WTC11 (cell line): ENCODE measurements at places on chromosomes 13 and 19.

DNA sequence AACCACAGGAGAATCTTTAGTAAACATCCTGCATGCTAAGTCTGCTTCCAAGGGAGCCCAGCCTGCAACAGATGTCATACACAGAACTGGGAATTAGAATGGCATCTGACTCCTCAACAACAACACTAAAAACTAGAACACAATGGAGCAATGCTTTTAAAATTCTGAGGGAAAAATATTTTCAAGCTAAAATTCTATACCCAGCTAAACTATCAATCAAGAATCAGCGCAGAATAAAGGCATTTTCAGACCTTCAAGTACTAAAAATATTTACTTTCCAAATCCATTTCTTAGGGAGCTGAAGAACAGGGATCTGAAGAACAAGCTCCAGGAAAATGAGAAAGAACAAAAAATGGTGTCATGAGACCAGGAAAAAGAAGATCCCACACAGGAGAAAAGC lies 46.9 kb upstream of the CHST8 start:
- DNase-seq = no peak

GRCh38 chr13:29524641-29525040 lies 70.8 kb downstream of the SLC7A1 start:
- no peak for DNase-seq

- no peak for DNase-seq
These were observed 35.7 kb upstream of the SLC10A2 start for GRCh38 chr13:103101901-103102300.

DNA sequence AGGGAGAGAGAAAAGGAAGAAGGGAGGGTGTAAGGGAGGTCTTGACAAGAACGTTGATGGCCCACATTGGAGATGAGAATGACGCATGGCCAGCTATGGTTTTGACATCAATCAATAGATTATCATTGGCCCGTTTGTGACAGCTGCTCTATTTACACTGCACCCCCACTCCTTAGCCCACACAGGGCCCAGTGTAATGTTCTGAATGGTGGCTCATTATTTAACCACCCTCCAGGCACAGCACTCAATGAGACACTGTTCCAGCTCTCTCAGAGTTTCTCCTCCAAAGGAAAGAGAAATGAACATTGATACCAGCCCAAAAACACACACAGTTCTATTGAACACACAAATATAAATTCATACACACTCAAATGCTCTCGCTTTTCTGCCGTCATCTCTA lies 173.0 kb upstream of the IPO5 start:
- no peak for DNase-seq

- DNase-seq = no peak
These were observed 30.3 kb downstream of the LYL1 start for GRCh38 chr19:13072188-13072908.

DNA sequence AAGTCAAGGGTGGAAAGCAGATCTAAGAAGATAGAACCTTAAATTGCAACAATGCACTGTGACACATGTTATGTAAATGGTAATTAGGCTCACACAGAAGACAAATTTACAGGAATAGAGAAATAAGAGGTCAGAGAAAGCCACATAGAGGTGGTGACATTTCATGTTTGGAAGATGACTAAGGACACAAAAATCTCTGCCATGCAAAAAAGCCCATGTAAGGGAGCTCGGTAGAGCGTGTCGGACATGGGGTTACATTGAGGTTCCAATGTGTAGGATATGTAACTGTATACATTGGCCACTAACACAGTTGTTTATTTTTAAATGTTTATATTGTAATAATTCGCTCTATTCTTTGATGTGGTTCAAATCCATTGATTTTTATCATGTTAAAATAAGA lies 33.7 kb downstream of the SUGT1 start:
- DNase-seq = no peak

- DNase-seq = peak; percentile 93
These were observed 35.7 kb upstream of the MATK start for GRCh38 chr19:3821857-3822364.

DNA sequence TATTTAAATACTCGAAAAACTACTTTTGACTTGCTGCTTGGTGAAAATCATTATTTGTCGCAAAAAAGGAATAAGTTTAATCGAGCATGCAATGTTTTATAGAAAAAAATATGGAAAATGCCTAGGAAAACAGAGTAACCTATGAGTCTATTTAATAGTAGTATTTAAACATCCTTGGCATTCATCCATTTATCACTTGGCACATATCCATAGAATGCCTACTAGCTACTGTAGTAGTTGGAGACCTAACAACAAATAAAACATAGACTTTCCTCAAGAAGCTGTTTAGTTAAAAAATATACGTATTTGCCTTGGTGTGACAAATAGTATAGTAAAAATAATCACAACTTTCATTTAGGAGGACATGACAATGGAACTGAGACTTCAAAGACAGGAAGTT lies 302.1 kb downstream of the DIAPH3 start:
- no peak for DNase-seq

DNA sequence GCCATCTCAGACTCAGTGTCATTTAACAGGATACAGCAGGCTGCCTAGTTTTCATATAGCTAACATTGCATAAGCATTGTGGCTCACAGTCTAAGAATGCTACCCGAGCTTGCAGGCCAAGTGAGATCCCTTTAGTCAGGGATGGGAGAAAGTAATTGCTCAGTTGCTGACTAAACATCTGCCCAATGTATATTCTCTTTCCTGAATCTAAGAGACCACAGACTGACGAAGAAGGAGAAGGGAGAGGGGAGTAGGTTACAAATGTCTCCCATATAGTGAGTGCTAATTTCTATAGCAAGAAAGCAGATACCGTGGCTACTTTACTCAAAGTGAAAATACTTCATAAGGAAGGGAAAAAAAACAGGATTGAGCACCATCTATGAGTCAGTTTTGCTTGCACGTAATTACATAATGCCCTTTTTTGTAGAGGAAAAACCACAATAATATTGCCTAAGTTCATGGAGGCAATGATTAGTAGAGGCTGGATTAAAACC lies 453.9 kb downstream of the COG6 start:
- DNase-seq = no peak

GRCh38 chr19:592101-592500 lies 2.4 kb downstream of the HCN2 start:
- no peak for DNase-seq

- no peak for DNase-seq
These were observed 59.3 kb downstream of the URI1 start for GRCh38 chr19:30001301-30001700.

DNA sequence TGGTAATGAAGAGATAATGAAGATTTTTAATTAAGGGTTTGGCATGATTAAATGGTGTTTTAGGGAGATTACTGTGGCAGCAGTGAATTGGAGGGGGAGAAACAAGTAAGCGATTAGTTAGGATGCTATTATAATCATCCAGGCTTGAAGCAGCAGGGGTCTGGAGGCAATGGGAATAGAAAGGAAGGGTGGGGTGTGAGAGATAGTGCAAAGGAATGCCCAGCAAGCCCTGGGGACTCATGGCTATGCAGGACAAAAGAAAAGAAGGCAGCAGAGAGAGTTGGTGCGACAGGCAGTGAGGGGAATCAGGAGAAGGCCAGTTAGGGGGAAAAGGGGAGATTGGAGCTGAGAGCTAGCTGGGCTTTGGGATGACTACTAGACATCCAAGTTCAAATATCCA lies 34.5 kb downstream of the SOX21 start:
- DNase-seq = no peak

GRCh38 chr19:6475321-6476108 lies 6.1 kb downstream of the DENND1C start:
- DNase-seq = peak; percentile 56

DNA sequence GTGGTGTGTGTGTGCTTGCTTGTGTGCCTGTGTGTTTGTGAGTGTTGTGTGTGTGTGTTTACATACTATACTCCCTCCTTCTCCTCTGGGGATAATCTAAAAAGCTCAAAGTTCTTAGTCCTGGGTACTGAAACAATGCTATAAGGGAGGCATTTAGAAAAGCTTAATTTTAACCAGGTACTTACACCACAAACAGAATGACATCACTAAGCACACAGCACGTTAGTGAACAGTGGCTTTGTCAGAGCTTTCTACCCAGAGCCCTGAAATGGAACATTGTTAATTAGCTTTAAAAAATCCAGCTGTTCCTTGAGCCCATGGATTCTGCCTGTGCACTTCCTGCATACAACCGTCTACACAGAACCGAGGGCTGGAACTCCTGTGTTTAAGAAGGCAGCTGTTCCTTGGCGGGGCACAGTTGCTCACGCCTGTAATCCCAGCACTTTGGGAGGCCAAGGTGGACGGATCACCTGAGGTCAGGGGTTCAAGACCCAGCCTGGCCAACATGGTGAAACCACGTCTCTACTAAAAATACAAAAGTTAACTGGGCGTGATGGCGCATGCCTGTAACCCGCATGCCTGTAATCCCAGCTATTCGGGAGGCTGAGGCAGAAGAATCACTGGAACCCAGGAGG lies 69.6 kb upstream of the RNF113B start:
- no peak for DNase-seq

DNA sequence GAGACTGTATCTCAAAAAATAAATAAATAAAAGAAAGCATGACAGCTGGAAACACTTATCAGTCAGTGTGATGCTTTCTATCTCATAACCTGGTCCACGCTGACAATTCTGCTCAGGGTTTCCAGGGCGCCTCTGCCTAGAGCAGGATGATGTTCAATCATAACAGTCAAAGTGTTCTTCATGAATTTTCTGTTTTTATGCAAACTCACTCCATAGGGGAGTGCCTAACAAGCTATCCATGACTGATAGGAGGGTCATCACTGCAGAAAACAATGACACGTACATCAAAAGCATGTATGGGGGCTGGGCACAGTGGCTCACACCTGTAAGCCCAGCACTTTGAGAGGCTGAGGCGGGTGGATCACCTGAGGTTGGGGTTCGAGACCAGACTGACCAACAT lies 41.4 kb upstream of the ZNF83 start:
- DNase-seq = no peak

GRCh38 chr19:1633269-1633826 lies 19.1 kb downstream of the TCF3 start:
- no peak for DNase-seq

- DNase-seq = no peak
These were observed 33.8 kb upstream of the EHD2 start for GRCh38 chr19:47679251-47679900.

- DNase-seq = no peak
These were observed 3.3 kb downstream of the REX1BD start for GRCh38 chr19:18591735-18592385.

DNA sequence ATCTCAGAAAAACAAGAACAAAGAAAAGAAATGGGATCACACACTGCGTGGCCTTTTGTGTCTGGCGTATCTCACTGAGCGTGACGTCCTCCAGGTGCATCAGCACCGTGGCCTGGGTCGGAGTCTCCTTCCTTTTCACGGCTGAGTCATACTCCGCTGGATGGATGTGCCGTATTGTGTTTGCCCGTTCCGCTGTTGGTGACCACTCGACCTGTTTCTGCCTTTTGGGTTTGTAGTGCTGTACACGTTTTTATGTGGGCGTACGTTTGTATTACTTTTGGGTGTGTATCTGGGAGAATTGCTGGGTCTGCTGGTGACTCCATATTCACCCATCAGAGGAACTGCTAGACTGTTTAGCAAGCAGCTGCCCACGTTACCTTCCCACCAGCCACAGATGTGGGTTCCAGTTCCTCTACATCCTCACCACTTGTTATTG lies 11.4 kb downstream of the ARID3A start:
- no peak for DNase-seq

DNA sequence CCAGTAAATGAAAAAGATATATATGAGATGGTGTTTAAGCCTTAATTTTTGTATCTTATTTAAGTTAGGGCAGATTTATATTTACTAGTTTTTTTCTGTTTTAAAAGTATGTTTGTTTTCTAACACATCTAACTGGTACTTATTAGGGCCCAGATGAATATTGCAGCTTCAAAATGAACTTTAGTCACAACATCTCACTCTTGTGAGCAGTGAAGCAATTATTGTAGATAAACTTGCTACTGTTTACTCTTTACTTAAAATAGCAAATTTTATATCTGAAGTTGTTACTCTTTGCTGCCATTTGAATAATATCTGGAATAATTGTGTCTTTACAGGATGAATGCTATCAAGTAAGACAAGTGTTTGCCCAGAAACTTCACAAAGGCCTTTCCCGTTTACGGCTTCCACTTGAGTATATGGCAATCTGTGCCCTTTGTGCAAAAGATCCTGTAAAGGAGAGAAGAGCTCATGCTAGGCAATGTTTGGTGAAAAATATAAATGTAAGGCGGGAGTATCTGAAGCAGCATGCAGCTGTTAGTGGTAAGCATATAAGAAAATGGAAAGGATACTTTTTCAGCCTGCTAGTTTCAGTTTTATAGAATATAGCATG lies 166.8 kb downstream of the PDS5B start:
- DNase-seq = no peak

- no peak for DNase-seq
These were observed 47.3 kb downstream of the NFIX start for GRCh38 chr19:13042443-13043130.

GRCh38 chr13:91361755-91362271 lies 14.3 kb downstream of the MIR17HG start:
- no peak for DNase-seq

DNA sequence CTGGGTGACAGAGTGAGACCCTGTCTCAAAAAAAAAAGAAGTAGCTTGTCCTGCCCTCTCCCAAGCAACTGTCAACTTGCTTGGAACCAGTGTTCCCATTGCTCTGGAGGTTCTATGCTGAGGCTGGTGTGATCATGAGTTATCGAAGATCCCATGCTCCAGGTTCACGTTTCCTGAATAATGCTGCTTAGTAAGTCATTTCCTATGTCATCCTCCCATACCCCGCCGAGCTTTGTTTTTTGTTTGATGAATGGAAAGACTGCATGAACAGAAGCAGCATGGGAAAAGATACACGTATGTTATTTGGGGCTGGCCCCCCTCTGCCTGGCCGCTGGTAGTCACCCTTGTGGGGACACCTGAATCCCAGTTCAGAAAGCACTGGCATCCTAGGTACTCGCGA lies 11.3 kb downstream of the SLC25A42 start:
- DNase-seq = no peak

DNA sequence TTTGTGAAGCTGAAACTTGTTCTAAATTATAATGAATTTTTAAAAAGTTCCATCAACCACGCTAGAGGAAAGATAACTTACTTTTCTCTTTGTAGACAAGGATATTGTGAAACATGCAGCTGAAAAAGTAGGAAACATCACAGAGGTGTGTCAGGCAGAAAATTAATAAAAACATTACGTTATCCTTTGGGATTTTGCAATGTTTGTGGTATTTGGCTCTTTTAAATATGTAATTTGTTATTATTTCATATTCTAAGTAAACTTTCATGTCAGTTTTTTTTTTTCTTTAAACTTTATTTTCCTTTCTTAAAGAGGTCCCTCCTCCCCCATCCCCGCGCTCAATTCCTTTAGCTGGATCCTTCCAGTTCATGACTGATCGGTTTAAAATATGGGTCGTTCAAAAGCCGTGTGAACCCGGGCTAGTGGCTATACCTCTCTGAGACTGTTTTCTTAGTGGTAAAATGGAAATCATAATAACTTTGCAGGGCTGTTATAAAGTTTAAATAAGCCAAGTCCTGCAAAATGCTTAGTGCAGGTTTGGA lies 740 bp upstream of the CCDC61 start:
- DNase-seq = no peak
